ENCODE measurements at places on chromosomes 1 and 21. TPM values are rescaled to one million over a fixed set of nuclear protein-coding genes. Genes with fewer than 3 reads are reported as not detected.

NCSTN gene
- total RNA-seq: 102 TPM

CHI3L2 gene
- 0.70 TPM for total RNA-seq

PARK7 gene
- total RNA-seq: 112 TPM

CCDC27 gene
- total RNA-seq: not detected

HSD3B1 gene
- total RNA-seq: not detected

ARHGAP30 gene
- 5.5 TPM for total RNA-seq

C1orf167 gene
- 1.1 TPM for total RNA-seq

PTPN14 gene
- total RNA-seq: 50.6 TPM

SLC30A2 gene
- total RNA-seq: 4.7 TPM

ZMYM4 gene
- 51.0 TPM for total RNA-seq

RIPK4 gene
- 29.6 TPM for total RNA-seq

Data from metanephros (tissue), 2 donors.